ENCODE measurements at places on chromosomes 13 and 19.

- peak; percentile 30 for DNase-seq
Observed at GRCh38 chr13:24271601-24272451, 37.6 kb upstream of the C1QTNF9 start.

DNA sequence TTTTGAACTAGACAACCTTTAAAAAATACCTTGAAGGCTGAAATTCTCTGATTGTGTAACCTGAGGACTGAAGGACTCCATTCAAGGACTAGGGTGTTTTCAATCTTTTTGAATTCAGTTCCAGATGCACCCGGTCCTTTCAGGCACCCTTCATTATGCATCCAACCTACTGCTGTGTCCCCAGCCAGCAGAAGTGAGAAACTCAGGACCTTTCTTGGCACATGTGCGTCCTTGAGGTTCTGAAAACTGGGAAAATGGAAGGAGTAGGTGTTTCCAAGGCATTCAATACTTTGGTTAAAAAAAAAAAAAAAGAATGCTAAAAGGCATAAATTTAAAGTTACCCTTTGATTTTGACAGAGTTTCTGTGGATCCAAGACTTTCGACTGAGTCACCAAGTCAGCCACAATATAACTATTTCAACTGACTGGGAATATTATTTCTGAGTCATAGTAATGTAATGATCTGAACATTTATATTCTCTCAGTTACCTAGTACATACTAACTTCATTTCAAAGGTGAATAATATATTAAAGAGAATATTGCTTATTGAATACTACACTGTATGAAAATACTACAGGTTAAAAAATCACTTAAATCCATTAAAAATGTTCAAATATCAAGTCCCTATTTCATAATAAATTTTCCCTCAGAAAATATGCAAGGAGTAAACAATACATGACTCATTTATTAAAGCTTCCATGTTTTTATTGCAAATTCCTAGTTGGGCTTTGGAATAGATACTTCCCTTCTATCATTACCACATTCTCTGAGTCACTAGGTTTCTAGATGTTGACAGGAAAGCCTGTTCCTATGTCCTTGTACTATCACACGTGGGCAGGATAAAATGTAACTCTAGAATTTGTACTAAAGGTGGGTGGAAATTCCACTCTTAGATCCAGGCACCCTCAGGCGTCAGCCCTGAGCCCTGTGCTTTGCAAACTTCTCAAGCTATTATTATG lies 2.4 kb upstream of the ITGBL1 start:
- peak; percentile 91 for DNase-seq

DNA sequence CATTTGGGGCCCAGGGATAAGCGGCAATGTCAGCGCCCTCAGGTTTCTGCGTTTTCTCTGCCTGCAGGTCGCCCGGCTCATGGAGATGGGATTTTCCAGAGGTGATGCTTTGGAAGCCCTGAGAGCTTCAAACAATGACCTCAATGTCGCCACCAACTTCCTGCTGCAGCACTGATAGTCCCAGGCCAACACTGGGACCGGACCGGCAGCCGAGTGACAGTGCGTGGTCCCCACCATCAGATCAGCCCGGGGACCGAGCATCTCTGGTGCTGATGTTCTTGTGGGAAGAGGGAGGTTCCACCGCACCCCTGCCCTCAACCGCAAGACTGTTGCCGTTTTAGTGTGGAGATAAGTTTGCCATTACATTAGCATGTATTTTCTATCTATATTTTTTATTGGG lies 78.0 kb upstream of the GPR183 start:
- no peak for DNase-seq

GRCh38 chr13:74061926-74062595 lies 72.1 kb downstream of the KLF12 start:
- peak; percentile 13 for DNase-seq

DNA sequence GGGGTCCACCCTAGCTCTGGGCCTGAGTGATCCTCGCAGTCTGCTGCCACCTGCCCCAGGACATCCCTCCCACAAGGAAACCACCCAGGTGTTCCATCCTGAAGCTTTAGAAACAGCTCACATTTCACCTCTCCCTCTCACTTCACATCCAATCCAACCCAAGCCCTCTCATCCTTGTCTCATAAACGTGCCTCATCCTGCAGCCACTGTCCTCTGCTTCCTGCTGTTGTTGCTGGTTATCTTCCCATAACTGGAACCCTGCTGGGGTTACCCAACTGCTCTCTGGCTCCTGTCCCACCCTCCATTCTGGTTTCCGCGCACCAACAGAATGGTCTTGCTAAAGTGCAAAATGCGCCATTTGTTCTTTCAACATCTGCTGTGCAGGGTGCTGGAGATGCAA lies 59.7 kb upstream of the MTIF3 start:
- DNase-seq: no peak

GRCh38 chr13:20428666-20429644 lies 96.7 kb downstream of the CRYL1 start:
- no peak for DNase-seq

DNA sequence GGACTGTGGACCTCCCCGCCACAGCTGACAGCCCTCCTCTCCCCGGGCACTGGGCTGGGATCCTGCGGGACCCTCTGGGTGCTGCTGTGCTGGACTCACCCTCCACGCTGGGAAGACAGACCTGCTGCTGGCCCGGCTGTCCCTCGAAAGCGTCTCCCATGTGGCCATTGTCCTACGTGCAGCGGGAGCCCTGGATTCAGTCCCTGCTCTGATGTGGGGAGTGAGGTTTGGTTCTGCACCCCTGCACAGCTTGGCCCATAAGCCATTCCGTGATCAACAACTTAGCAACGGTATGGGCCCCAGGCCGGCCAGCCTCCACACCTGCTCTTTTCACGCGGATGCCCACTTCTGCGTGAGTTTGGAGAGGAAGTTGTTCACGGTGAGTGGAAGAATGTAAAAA lies 195.2 kb downstream of the TEX29 start:
- DNase-seq: no peak

DNA sequence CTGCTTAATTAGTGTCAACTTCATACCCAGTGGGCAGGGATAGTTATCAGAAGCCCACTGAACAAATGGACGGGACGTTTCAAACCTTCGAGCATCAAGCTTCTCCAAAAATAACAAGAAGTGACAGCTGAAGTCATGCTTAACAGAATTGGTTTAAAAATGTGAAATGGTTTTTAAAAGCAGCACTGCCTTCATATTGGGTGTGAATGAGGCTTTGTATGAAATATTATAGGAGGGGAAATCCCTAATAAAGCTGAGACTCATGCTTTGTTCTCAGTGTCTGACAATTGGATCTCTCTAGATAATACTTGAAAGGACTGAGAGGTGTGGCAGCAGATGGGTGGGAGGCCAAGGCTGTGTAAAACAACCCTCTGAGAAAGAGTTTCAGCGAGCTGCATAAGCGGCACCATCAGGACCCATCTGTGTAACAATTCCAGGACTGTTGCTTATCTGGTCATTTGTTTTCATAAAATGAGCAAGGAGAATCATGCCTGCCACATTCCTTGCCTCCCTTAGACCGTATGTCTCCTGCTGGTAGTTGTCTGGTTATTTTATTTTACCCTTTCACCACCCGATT lies 667.7 kb downstream of the DIAPH3 start:
- DNase-seq: no peak

- DNase-seq: no peak
Observed at GRCh38 chr19:34575206-34575605, 93.6 kb downstream of the WTIP start.

GRCh38 chr19:53365899-53366493 lies 491 bp downstream of the ZNF525 start:
- no peak for DNase-seq

GRCh38 chr13:72113076-72113475 lies 246.1 kb upstream of the DACH1 start:
- DNase-seq: no peak

DNA sequence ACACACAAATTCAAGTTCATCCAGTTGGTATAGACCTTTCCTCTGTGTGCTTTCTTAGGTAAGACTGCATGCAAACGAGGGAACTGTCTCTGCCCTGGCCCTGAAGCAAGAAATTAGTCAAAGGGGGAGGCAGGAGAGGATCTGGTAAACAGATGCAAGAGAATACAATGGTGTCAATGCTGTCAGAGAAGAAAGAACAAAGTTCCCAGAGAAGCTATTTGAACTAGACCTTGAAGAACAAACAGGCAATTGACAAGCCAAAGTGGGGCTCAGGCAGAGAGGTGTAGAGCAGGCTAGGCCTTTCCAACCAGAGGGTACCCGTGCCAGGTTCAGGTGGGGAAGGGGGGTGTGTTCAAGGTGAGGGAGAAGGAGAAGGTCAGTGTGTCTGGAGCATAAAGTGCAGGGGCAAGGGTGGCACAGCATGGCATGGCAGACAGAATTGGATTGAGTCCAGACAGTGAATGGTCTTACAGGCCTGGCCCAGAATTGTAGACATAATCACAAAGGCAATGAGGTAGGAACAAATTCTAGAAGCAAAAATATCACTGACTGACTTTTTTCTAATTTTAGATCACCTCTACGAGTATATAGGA lies 95.0 kb upstream of the STARD13 start:
- DNase-seq: no peak

DNA sequence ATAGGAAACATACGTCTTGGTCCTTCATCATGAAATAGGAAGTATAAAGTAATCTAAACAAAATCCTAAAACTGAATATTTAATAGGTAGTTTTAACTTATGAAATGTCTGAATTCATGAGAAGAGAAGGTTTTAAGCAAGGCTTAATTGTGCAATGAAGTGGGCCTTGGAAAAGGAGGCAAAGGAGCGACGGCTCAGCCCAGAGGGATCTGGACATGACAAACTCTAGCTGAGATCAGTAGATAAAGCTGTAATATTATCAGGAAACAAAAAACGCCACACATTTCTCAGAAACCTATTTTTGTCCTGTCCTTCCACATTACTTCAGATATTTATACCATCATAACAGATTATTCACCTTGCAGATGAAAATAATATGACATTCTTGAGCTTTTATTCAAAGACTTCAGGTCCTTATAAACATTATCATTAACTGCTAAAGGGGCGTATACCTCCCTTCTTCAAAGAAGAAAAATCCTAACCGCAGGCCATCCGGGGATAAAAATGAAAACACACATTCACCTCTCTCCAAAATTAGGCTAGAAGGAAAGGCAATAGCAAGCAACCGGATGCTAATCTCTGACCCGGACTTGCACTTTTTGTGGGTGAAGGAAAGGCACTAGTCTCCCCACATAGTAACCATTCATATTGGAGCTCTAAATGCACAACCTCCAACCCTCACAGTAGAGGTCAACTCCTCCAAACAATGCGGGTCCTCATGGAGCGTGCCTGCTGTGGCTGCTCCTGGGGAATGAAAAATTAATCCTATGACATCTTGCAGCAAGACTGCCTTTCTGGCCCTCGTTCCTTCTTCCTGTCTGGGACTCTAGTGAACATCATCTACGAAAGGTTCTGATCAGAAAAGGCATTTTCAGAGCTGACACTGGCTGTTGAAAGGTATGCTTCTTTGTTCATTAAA lies 108.8 kb downstream of the TBC1D4 start:
- DNase-seq: no peak

DNA sequence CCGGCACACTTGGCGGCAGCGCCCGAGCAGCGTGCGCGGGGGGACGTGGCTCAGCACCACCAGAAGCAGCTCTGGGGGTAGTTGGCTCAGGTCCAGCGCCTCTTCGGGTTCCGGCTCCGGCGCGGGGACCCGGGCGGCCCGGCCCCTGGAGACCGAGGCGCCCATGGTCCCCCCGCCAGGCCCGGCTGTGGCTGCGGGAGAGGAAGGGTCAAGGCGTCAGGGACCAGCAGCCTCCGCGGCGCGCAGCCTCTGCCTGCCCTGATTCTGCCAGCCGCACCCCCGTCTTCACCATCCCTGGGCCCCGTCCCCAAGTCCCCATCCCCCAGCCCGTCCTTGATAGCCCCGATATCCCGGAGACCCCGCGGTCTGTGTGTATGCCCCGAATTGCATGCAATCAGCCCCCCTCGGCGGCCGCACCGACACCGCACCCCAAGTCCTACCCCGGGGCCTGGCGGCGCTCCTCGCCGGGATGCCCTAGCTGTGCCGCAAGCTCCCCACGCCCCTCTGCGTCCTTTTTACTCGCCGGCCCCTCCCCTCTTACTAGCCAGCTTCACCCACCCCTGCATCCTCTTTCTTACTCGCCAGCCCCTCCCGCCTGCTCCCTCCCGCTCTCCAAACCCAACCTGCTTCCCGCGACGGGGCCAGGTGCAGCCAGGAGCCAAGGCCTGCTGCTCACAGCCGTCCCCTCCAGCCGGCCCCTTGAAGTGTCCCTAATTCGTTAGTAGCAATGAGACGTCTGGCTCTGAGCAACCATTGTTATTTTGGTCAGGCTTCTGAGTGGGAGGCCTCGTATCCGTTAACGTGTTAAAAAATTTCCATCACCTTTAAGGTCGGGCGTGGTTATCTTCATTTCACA lies at the start of gene FBXO27:
FBXO27 (minus strand) TSS at position 487 of the 856 bp plus-strand sequence; CDS start at position 165, 322 bp downstream.
- DNase-seq: no peak

GRCh38 chr19:17966129-17966483 lies 801 bp upstream of the KCNN1 start:
- DNase-seq: no peak

DNA sequence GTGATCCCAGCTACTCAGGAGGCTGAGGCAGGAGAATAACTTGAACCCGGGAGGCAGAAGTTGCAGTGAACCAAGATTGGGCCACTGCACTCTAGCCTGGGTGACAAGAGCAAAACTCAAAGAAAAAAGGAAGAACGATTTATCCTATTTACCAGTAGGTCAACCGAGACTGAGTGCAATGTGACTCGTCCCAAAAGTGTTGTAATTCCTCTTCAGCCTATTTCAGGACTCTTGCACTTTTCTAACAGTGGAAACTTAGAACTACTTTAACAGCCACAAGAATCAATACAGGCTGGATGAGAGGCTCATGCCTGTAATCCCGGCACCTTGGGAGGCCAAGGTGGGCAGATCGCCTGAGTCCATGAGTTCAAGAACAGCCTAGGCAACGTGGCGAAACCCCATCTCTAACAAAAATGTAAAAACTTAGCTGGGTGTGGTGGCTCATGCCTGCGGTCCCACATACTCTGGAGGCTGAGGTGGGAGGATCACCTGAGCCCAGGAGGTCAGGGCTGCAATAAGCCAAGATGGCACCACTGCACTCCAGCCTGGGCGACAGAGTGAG lies 4.3 kb upstream of the NR1H2 start:
- DNase-seq: no peak

DNA sequence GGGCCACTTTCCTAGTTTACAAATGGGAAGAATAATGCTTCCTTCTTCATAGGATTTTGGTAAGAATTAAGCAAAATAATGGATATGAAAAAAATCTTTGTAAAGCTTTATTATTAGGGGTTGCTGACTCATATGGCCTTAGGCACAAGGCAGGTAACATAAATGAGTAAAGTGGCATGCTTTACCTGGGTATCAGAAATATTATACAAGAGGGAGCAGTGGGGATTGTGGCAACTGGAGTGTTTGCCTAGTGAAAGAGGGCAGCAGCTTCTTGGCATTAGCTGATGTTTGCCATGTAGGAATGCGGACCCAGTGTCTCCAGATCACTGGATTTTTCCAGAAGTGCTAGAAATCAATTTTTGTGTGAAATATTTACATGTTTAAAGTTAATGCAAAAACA lies 19.5 kb downstream of the WDFY2 start:
- DNase-seq: no peak

DNA sequence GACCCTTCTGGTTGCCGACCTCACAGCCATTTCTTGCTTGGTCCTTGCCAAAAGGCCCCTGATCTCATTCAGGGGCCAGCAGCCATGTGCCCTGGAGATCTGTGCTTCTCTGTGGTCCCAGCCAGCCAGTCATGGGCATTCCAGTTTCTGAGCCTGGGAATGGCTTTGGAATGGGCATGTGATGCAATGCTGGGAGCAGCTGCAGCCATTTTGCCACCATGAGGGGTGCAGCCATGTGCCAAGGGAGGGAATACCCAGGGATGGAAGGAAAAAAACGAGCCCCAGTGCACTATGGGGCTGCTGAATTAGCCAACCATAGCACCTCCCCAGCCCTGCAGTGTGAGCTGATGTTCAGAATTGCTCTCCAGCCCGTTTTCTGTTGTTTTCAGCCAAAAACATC lies 26.3 kb downstream of the F2RL3 start:
- no peak for DNase-seq

GRCh38 chr19:50181121-50181520 lies 18.0 kb upstream of the IZUMO2 start:
- DNase-seq: no peak

Data from A172 (cell line).